Left lung (tissue), 14 donors: ENCODE measurements at places on chromosomes 6 and 20.

DNA sequence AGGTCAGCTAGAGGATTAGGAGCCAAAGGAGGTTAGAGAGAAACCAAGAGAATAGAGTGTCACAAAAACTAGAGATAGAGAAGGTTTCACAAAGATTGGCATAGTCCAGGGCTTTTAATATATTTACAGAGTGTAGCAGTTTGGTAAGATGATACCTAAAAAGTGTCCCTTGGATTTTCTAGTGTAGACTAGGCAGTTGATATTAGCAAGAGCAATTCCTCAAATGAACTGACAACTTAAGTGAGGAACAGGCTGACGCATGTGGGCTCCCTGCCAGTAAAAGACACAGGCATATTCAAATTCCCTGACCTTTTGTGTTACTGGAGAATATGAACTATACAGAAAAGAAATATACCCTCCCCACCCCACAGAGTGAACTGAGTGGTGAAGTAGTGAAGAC, 40.1 kb downstream of the VTA1 start:
- no peak for DNase-seq

DNA sequence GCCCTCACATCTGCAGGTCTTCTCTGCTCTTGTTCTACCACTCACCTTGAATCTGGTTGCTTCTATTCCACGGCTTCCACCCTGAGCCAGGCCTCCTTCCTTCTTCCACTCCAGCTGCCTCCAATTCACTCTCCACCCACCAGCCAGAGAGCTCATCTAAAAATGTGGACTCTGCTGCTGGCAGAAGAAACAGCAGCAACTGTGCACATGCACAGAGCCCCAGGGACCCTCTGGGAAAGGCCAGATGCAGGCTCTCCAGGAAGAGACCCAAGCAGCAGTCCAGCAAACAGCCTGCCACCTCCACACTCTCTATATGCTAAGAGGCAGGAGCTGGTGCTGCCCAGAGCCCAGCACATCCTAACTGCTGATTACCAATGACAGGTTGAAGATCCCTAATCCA, 162.6 kb upstream of the TOP1 start:
- no peak for DNase-seq

GRCh38 chr6:122778302-122778701, 1.2 kb upstream of the FABP7 start:
- no peak for DNase-seq

DNA sequence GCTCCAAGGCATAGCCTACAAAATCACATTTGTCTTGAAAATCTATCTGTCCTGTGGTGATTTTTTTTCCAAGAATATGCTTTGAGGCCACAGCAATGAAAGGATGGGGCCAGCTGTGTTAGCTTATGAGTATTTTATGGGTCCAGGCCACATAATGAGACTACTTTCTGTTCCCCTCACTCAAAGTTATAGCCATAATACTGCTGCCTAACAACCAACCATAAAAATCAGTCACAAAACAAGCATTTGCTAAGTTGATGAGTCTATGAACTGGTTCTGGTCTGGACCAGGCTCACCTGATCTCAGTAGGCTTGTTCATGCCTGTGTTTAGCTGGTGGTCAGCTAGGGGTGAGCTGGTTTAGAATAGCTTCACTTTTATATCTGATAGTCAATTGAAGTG, 192.5 kb upstream of the PLCB4 start:
- DNase-seq = no peak

DNA sequence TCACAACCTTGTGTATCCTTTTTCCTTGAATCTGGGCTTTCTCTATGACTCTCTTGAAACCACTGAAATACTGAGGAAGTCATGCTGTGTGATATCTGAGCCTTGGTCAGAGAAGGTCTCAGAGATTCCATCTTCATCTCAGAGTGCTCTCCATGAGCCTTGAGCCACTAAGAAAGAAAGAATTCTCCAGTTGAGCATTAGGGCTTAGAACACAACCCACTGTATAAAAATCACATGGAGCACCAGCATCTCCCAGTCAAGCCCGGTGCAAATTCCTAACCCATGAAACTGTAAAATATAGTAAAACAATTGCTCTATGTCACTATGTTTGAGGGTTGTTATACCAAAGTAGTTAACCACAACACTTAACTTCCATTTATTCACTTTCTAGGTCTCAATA, 181.4 kb downstream of the MOXD1 start:
- DNase-seq = no peak

DNA sequence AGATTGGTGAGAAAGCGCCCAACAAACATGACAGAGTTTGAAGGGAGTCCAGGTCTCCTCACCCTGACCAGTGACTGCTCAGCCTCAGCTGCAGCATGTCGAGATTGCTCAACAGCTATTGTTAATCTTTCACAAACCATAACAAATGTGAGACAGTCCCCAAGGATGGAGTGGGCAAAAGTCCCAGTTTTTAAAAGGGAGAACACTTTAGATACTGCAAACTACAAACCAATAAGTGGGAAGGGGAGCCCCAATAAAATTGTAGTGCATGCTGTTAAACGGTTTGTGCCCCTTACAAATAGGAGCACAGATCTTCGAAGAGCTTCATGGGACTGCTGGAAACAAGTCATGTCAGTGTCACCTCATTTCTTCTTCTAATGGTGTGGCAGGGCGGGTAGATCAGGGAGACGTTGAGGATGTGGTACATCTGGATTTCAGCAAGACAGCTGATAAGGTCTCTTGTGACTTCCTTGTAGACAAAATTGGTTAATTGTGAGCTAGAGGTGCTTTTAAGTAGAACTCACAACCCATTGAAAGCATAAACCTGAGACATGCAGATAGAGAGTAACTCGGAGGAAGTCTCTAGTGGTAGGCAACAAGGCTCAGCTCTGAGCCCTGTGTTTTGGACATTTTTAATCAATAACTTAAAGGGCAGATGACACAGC, 134.0 kb upstream of the ARMC2 start:
- DNase-seq = no peak

DNA sequence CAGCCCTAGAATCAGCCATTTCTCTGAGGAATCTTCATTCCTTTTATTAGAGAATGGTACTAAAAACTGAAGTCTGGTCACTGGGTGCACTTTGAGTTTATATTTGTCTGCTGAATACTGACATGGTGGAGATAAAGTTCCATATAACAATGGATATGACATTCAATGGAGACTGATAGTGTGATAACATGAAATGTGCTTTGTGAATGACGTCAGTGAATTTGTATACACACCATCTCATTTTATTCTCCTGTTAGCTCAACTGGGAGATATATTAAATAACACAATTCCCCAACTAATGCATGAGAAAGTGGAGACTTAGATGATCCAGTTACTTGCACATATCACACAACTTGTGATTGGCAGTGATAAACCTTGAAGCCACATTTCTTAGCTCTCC, 446.7 kb downstream of the DOK5 start:
- DNase-seq = no peak

GRCh38 chr6:56172144-56172543, 75.2 kb downstream of the COL21A1 start:
- DNase-seq = no peak
